ENCODE measurements at places on chromosomes 11 and 22.

DNA sequence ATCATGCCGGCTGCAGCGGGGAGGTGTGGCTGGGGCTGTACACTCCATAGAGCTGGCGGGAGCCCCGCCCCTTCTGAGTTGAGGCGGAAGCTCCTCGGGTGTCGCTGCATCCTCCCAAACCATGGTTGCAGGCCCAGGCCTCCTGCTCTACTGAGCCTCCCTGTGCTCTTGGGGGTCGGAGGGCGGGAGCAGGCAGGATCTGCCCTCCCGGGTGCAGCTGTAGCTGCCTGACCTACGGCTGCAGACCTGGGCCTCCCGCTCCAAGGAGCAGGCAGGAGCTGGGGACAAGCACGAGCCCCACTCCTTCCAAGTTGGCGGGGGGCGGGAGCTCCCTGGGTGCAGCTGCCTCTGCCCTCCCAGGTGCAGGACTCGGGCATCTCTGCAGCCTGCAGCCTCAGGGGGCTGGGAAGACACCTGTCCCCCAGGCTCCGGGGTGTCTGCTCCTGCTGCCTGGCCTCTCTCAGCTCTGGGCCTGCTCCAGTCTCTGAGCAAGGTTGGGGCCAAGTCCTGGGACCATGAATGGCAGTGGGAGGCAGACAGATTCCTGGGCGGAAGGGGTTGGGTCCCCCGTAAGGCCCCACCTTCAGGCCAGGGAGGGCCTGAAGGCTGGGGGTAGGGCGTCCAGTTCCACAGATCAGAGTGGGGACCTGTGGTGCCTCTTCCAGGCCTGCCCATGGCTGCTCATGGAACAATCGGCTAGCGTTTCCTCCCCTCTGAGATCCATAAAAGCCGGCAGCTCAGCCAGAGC is 46.4 kb upstream of the SC5D start:
- no peak for DNase-seq

- peak; percentile 76 for DNase-seq
Observed at GRCh38 chr11:2929531-2929949, 320 bp upstream of the PHLDA2 start.

- no peak for DNase-seq
Observed at GRCh38 chr11:94862926-94863880, 95.0 kb downstream of the AMOTL1 start.

DNA sequence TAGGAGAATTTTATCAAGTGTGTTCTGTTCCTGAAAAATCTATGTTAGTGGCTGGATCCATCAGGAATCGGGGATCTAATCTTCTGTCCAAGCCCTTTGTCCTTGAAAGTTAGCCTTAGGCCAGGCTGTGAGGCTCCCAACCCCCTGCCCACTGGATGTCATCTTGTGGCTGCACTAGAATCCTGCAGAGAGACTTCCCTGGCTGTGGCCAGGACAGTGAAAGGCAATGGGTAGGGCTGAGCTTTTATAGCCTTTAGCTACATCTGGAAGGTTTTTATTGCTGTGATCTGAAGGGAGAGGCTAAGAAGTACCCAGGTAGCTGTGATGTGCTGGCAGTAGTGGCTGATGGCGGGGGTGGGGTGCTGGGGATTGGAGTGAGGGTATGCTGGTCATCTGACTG is 2.1 kb downstream of the OAF start:
- no peak for DNase-seq

GRCh38 chr22:32584650-32585049 is 110.0 kb downstream of the FBXO7 start:
- no peak for DNase-seq

- DNase-seq, result no peak
Observed at GRCh38 chr11:113248702-113249490, 65.5 kb upstream of the TTC12 start.

- DNase-seq, result no peak
Observed at GRCh38 chr22:46696614-46697013, 41.4 kb downstream of the CERK start.

DNA sequence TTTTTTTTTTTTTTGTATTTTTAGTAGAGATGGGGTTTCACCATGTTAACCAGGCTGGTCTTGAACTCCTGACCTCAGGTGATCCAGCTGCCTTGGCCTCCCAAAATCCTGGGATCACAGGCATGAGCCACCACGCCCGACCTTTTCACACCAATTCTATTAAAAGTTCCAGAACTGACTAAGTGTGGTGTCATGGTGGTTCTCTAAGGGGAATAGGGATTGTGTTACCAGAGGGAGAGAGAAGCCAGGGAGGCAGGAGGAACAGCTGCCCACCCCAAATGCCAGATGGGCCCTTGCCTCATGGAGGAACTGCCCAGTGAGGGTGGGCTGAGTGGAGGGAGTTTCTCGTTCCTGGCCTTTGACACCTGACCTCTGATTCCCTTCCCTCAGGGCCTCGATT is 5.9 kb downstream of the RPS6KA4 start:
- no peak for DNase-seq

DNA sequence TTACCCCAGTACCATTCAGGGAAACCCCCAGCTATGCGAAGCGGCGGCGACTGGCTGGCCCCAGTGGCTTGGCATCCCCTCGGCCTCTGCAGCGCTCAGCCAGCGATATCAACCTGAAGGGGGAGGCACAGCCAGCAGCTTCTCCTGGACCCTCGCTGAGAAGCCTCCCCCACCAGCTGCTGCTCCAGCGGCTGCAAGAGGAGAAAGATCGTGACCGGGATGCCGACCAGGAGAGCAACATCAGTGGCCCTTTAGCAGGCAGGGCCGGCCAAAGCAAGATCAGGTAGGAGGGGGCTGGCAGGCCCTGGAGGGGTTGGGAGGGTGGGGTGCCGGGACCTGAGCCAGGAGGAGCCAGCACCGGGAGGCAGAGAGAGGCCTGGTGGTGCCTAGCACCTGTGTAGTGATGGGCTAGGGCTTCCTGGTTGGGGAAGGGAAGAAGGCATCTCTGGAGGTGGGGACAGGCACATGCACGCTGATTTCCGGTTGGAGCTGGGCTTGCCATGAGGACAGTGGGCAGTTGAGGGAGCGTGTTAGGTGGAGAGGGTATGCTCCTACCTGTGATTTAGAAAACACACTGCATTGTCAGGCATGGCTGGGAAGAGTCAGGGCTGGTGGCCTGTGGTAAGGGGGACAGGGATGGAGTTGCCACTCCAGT is 22.3 kb downstream of the SHANK3 start:
- no peak for DNase-seq

DNA sequence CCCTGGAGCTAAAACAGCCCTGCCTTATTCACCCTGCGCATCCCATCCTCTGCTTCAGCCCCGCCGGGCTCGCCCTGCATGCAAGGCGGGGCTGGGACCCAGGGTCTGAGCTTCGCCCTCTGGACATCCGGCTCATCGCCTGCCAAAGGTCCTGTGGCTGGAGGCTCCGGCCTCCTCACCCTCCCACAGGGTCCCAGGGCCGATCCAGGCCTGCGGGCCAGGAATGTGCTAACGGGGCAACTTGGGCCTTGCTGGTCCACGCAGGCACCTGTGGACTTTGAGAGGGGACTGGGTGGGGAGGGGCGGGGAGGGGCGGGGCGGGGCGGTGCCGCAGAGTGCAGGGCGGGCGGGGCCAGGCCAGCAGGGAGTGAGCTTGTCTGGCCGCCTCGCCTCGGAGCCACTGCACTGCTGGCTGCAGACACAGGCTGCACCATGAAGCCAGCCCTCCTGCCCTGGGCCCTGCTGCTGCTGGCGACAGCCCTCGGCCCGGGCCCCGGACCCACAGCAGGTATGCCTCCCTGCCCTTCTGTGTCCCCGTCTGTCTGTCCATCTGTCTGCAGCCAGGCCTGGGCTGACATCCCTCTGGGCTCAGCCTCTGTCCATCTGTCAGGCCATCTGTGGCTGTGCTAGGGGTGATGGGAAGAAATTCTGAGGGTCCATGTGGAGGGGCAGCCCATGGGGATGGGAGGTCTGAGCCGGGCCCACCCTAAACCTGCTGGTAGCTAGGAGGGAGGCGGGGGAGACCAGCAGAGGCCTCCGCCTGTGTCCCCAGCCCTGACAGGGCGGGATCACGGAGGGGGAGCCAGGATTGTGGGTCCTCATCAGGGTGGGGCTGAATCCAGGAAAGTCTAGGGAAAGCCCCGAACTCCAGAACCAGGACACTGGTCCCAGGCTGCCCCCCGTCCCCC is at the start of gene SUSD2:
Gene SUSD2 (plus strand): TSS at position 400 of the 908 bp plus-strand sequence. CDS start 33 bp downstream, at position 433.
- no peak for DNase-seq

- no peak for DNase-seq
Observed at GRCh38 chr11:7525424-7525823, 11.6 kb downstream of the PPFIBP2 start.

DNA sequence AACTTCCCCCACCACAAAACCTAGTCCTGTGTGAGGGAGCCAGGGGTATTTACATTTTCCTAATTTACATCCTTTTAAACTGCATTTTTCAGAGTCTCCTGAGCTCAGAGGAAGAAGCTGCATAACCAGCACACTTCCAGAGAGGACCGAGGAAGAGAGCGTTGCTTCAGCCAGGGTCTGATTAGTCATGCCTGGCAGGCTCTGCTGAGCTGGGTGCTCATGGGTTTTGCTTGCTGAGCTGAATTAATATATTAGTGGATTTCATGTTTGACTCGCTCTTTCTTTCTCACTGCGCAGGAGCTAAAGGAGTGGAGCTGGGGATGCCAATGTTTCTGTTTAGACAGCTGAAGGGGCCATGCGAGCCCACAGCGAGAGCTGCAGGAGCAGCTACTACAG is 539.3 kb upstream of the B3GAT1 start:
- DNase-seq, result no peak
